ENCODE measurements at places on chromosomes 12 and 14.

GRCh38 chr12:102824218-102824835, 92.7 kb downstream of the PAH start:
- DNase-seq, result no peak

DNA sequence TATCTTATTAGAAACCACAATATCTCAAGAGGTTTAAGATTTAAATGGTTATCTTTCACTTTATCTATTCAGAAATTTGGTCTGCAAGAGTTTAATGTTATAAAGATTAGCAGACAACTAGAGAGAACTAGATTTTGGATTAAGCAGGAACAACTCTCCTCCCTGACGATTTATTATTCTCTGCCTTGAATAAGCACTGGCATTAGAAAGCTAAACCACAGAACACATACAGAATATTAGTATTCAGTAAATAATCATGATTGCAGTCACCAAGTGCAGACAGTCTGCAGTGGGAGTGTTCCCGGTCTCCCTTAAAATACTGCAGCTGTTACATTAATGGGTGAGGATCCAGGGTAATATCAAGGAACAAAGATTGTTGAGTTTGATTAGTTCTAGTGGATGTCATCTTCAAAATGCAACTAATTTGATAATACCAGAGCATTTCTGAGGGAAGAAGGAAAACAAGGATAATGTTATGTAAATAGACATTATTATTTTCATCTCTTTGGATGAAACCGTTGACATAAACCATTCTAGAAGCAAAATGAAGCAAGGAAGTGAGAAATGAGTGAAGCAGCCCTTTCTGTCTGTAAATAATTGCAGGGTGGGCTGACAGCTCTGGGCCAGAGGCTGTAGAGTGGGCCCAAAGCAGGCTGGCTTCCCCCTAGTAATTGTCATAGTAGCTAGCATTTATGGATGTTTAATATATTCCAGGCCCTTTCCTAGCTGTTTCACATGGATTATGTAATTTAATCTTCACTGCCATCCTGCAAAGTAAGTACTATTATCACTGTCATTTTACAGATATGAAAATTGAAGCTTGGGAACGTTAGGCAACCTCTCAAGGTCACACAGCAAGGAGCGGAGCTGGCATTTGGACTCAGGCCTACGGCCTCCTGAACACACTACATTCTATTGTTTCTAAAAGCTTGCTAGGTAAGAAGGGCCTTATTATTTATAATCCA, 79.4 kb downstream of the DYRK2 start:
- no peak for DNase-seq

DNA sequence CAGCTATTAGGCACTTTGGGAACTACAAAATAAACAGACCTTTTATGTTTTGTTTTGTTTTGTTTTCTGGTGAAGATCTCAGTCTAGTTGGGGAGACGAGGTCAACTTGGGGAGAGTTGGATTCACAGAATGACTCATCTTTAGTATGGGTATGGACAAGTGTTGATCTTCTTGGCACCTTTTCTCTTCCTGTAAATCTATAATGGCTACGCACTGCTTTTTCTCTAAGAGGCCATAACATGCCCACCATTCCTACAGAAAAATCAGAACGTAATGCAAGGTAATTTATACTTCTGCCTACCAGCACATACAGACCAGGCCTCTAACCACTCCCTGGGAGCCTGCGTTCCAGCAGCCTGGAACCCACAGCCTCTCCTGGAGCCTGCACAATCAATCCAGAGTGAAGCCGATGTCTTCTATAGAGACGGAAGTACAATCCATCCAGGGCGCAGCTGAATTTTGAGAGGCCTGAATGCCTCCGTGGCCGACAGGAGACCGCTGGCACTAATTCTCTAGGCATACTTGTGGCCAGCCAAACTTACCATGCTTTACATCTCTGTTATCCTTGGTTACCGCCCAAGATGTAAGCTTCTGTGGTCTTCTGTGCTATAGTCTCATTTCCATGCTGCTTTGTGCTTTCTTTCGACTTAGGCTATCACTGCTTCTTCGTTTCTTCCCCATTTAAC, 717 bp downstream of the PPHLN1 start:
- peak; percentile 7 for DNase-seq

GRCh38 chr12:108930756-108931155, 50.9 kb downstream of the DAO start:
- no peak for DNase-seq

- DNase-seq, result no peak
Measured at GRCh38 chr12:126768517-126768916, 1498.5 kb upstream of the TMEM132C start.

DNA sequence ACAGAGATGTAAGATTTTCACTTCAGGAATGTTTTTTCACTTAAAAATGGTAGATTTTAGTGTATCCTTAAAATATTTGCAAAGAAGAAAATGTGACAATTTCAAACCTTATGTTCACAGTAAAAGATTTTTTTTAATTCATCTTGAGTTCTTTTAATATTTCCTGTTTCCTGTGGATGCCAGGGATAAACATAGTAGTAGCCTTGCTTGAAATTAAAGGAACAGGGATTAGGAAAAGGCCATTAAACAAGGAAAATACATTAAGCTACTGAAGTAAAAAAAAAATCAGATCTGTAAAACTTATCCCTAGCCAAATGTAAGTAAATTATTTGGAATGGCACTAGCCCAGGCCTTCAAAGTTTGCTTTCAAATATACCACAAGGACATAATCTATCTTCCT, 138.1 kb upstream of the AEBP2 start:
- no peak for DNase-seq

DNA sequence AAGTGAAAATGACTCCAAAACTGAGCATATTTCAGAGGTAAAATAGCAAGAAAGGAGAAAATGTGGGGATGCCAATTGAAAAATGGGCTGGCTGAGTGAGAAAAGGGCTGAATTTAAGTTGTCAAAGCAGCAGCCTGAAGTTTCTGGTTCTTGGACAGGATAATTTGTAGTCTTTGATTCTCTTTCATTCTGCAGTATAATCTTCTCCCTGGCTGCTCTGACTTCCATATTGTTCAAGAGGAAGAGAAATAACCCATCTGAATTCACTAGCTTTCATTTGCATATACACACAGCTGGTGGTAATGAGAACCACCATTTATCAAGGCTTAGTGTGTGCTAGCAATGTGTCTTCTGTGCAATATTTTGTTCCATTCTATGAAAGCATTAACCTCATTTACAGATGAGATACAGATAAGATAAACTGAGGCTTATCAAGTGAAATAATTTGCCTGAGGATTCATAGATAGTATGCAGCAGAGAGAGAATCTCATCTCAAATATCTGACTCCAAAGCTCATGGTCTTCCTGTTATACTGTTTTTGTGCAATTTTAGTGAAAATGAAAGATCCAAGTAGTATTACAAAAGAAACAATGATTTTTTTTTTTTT, 184.2 kb downstream of the TMTC2 start:
- no peak for DNase-seq

DNA sequence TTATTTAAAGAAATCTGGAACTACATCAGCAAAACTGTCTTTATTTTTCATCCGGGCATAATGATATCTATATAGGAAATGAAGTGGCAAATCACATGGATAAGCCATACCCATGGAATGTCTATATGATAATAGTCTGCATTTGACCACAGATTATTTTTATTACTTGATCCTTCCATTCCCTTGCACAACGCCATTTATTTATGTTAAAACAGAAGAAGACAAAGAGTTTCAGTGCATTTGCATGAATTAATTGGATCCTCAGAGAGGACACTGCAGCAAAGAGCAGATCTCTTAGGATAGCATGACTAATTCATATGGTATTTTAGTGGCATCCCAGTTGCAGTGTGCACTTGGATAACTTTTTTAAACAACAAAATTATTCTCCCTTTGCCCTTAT, 345.0 kb downstream of the CCDC91 start:
- DNase-seq, result no peak

DNA sequence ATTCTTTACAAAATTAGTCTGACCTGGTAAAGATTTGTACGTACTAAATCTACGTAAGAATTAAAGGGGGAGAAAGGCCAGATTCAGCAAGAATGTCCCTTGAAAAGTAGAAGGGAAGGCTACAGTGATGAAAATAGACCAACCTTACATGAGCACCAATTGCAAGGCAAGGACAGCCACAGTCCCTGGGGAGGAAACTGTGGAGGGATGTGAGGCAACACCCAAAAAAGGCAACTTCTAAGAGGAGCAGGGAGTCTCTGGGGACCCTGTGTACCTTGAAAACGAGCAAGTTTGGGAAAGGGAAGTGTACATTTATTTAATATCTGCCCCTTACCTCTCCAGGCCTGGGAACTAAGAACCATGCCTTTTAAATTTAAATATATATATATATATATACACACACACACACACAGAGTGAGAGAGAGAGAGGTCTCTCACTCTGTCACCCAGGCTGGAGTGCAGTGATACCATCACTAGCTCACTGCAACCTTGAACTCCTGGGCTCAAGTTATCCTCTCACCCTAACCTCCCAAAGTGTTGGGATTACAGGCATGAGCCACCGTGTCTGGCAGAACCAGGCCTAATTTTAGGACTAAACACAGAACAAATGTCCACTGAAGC, 56.4 kb downstream of the TMCC3 start:
- no peak for DNase-seq

- no peak for DNase-seq
Measured at GRCh38 chr12:52230364-52231281, 2.4 kb upstream of the KRT7 start.

DNA sequence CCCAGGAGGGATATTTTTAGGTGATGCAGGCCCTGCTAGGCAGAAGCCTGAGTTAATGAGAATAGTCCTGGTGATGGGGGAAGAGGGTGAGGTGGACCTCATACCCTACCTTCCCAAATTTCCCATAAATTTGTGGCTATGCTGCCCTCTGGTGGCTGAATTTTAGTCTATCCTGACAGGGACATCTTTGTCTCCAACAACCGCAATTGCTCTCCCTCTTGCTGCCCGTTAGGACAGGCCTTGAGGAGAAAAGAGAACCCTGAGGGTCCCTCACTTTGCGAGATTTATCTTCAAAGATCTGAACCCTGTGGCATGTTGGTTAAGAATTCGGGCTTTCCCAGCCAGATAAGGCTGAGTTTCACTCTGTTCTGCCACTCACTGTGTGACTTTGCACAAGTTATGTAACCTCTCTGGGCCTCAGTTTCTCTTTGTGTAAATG, 9.8 kb upstream of the ZNF385A start:
- DNase-seq, result no peak

DNA sequence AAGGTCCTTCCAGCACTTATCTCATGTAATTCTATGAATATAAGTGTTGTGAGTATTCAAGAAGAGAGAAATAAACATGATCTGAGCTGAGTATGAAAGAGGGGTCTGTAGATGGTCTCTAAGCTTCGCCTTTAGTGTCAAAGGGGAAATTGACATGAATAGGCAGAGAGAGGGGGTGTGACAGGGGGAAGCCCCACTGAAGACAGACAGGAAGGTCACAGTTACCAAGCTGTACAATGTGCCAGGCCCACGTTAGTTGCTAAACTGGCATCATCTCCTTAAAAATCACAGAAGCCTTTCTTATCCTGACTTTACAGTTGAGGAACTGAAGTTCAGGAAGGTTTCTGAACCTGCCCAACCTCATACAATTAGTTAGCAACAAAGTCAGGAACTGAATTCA, 7.6 kb downstream of the ARHGEF40 start:
- no peak for DNase-seq

DNA sequence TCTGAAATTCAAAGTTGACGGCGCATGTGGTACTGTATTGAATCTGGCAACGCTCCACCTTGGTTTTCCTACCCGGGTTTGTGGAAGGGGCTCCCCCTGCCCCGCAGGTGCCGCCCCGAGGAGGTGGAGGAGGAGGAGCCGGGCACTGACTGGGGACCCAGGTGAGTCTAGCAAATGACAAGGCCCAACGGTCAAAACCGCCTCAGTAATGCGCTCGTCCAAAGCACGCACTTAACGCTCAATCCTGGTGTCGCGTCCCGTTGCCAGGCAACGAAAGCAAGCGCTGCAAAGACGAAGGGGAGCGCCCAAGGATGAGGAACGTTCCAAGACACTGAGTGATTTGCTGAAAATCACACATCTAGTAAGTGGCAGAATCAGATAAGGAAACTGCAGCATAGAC, 24.0 kb upstream of the CLEC4E start:
- DNase-seq, result no peak

GRCh38 chr12:95066091-95066855, 7.1 kb downstream of the NR2C1 start:
- DNase-seq, result no peak

DNA sequence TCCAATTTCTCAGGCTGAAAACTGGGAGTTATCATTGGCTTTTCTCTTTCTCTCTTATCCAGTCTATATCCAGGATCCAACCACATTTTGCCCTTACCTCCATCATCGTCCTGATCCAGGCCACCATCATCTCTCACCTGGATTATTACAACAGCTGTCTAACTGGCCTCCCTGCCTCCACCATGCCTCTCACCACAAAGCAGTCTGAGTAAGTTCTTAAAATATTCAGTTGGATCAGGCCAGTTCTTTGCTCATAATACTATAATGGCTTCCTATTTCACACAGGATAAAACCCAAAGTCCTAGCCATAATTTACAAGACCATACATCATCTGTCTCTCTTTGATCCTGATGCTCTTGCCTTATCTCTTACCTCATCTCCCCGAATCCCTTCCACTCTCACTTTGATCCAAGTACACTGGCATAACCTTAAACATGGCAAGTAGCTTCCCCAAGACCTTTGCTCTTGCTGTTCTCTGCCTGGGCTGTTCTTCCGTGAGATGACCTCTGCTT, 133.4 kb upstream of the RAP1B start:
- DNase-seq, result no peak

DNA sequence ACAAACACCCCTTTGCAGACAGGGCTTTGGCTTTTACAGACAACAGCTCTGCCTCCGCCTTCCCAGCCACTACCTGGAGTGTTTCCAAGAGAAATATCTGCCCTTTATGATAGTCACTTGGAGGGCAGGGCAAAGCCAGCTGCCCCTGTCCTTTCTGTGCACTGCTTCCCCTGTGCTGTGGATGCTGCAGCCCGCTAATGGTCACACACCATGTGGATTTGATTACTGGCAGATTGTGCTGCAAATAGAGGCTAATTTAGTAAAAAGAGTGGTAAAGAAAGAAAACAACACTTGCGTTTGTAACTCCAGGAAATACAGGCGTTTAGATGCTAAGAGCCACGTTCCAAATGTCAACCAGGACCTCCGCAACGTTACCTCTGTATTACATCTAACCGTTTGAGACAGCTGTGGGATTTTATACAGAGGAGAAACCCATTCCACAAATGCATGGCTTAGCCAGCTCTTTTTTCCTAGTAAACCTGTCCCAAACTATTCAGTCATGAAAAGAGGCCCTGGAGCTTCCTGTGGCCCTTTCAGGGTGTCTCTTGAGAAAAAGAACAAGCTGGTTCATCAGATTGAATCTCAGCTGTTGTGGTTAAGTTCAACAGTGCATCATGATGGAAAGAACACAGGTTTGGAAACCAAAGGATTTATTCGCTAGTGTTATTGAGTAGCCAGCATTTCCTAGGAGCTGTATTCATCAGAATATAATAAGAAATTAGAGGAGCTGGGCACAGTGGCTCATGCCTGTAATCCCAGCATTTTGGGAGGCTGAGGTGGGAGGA, 30.1 kb upstream of the PWP1 start:
- DNase-seq, result no peak

- no peak for DNase-seq
Measured at GRCh38 chr14:34792598-34792997, 78.2 kb upstream of the CFL2 start.

DNA sequence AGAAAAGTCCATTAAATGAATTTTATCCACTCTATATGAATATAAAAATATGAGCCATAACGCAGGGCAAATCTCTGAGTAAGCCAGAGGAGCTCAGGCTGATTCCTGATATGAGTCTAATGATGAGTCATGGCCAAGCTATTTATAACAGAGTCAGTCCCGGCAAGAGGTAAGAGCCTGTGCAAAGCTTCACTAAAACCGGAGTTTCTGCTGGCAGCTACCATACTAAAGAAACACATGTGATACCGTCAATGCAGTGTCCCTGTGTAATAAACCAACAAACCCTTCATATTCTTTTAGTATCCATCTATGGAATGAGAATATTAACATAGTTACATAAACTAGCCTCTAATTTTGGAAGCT, 319.4 kb downstream of the KCNC2 start:
- DNase-seq, result no peak

Measured in KG1 (cell line).